Globus pallidus (tissue), 1 donor: ENCODE measurements at places on chromosomes 3 and 15.

DNA sequence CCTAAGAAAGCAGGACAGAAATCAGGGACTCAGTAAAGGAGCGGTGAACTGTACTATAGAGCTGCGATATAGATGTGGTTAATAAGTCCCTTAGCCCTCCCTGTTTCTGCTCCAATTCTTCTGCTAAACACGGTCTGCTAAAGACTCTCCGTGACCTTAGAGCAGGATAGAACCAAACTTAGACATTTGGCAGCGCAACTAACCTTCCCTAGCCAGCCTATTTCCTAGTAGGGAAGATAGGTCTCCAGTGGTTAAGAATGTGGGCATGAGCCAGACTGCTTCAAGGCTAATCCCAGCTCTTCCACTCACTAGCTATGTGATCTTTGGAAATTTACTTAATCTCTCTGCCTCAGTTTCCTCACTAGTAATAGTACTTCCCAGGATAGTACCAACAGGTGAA is 193.6 kb upstream of the IL12A start:
- no peak for DNase-seq

GRCh38 chr15:95300958-95301357 is 1029.5 kb upstream of the NR2F2 start:
- DNase-seq: no peak

DNA sequence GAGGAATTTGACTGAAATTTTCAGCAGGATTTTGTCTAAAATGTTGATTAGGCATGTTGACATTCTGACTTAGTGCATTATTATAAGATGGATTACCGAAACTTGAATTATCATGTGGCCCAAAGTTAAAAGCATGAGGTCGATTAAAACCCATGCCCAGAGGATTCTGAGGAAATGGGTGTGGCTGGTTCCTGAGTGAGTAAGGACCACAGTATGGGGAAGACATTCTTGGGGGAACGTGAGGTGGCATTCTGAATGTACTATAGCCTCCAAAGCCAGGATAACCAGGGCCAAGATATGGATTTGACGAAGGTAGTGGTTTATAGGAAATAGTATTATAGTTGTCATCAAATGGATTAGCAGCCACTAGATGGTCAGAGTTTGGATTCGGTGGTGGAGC is 38.7 kb upstream of the DNAAF4 start:
- no peak for DNase-seq

- no peak for DNase-seq
Measured at GRCh38 chr15:83193721-83194120, 13.9 kb downstream of the HDGFL3 start.

- no peak for DNase-seq
Measured at GRCh38 chr3:17581421-17582080, 160.9 kb downstream of the TBC1D5 start.
